ENCODE measurements at places on chromosomes 16 and 17.

DNA sequence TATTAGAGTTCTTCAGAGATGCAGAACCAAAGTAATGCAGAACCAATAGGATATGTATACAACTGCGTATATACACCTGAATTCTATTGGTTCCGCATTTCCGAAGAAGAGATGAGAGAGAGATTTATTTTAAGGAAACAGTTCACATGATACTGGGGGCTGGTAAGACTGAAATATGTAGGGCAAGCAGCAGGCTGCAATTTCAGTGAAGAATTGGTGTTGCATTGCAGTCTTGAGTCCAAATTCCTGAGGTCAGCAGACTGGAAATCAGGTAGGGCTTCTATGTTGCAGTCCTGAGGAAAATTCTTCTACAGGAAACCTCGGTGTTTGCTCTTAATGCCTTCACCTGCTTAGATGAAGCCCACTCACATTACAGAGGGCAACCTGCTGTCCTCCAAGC lies 128.2 kb upstream of the MED13 start:
- no peak for DNase-seq

GRCh38 chr17:73455050-73455687 lies 143.4 kb upstream of the CDC42EP4 start:
- DNase-seq, result no peak

- DNase-seq, result no peak
These were observed 69.8 kb downstream of the PRKCA start for GRCh38 chr17:66372182-66372581.

DNA sequence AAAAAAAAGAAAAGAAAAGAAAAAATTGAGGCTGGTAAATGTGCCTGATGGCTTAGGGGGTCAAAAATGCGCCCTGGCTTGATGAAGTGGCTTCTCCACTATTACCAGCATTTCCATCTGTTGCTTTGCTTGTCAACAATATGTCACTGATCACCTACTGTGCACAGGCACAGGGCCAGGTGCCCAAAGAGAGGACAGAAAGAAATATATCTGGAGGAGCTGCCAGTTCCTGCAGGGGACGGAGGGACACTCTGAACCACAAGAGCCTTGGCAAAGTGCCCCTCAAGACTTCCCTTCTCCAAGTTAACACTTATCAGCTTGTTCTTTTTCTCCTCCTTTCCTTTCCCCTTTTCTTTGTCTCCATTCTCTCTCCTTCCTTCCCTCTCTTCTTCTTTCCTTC lies 34.7 kb downstream of the GINS3 start:
- no peak for DNase-seq

DNA sequence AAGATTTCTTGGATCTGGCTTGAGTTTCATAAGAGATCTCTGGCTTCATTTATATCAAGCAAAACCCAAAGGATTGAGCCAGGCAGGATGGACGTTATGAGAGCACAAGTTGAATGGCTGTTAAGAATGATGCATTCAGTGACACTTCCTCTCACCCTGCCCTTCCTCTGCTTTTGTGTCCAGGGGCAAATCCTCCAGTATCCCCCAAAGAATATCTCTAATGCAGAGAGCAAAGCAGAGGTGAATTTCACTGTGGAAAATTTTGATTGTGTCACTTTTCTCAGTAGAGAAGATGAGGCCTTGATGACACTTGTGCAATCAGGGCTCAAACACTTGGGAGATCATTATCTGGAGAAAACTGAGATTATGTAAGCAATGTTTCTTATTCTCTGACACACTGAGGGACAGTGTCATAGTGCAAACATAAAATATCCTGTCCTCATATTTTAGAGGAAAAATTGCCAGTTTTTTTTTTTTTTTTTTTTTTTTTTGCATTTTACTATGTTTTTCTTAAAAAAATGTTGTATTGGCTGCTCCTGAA lies 25.3 kb downstream of the MARCHF10 start:
- no peak for DNase-seq

DNA sequence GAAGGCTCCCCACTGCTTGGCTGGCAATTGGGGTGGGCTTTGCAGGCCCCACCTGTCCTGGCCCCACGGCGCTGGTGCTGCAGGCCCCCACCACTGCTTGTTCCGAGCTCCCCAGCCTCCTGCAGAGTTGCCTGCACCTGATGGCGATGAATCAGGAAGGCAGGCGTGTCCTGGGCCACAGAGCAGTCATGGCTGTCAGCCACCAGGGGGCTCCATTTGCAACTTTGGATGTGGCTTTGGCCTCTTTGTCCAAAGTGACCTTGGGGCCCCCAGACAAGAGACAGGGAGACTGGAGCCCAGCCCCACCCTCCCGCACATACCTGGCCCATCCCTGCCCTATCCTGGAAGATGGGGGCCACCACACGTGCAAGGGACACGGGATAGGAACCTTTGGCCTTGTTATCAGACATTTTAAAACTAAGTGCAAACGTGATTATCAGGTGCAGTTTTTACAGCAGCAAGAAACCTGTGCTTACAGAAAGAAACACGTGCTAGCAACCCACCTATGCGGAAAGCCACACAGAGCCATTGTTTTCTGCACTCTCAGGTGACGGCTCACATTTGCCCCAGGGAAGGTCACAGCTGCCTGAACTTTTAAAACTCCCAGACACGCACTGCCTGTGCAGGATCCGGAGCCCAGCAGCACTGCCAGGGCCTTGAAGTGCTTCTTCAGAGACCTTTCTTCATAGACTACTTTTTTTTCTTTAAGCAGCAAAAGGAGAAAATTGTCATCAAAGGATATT lies at the start of gene DNASE1:
Gene DNASE1, plus strand, starts transcription at position 443 of the 743 bp plus-strand sequence. CDS start 683 bp downstream, outside the sequence.
- DNase-seq, result peak; percentile 70

GRCh38 chr17:2192367-2193057 lies 111.1 kb downstream of the SMG6 start:
- DNase-seq, result peak; percentile 19

DNA sequence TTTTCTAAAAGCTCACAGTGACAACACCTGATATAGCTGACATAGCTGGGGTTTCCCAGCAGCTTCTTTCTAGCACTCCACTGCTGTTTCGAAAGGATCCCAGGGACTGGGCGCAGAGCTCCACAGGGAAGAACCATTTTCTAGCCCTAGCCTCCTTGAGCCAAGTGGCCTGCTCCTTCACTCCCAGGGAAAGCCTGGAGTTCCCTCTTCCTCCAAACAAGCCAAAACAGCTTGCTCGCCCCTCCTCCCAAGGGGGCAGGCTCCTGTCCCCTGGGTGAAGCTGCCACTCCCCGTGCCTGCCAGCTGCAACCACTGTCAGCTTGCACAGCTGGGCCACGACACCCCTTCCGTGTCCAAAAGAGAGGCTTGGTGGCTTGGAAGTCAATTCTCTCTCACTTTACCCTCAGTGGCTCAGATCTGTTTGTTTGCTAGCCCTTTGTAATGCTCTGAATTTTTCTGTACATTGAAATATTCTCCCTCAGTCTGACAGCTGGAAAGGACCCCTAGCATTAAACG lies 59.8 kb downstream of the CYTH1 start:
- DNase-seq, result peak; percentile 34

Data from suppressor macrophage (primary cell).